AG04449 (cell line): ENCODE measurements at places on chromosomes 7 and 10.

GRCh38 chr7:108211382-108212201, 81.4 kb upstream of the LAMB4 start:
- DNase-seq, result no peak

DNA sequence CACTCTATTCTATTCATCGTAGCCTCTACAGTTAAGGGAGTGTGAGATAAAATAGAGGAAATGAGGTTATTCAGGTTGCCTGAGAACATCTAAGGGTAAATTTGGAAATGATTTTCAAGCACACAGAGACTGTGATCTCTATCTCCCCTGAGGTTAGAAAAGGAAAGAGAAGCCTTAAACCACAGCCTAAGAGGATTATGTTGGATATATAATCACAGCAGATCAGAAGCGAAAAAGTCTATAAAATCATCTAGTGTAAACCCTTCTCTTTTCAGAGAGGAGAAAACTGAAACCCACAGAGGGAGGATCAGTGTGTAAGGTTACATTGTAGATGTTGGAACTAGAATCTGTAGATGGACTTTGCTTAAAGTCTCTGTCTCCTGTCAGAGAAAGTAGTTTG, 90.6 kb upstream of the SEMA3E start:
- no peak for DNase-seq

GRCh38 chr7:115631782-115632181, 398.8 kb downstream of the TFEC start:
- DNase-seq, result no peak

DNA sequence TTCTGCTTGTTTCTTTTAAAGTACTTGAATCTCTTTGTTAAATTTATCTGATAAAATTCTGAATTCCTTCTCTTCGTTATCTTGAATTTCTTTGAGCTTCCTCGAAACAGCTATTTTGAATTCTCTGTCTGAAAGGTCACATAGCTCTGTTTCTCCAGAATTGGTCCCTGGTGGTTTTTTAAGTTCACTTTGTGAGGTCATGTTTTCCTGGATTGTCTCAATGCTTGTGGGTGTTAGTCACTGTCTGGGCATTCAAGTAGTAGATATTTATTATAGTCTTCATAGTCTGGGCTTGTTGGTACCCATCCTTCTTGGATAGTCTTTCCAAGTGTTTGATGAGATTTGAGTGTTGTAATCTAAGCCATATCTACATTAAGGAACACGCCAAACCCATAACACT, 1060.6 kb downstream of the LRMDA start:
- peak; percentile 56 for DNase-seq

- DNase-seq, result no peak
Observed at GRCh38 chr10:75028748-75029147, 82.7 kb upstream of the SAMD8 start.

GRCh38 chr10:76353237-76353851, 921.9 kb downstream of the LRMDA start:
- DNase-seq, result no peak

- no peak for DNase-seq
Observed at GRCh38 chr10:25698638-25699037, 235.4 kb upstream of the MYO3A start.

GRCh38 chr7:44561962-44562621, 11.6 kb downstream of the DDX56 start:
- DNase-seq, result no peak

DNA sequence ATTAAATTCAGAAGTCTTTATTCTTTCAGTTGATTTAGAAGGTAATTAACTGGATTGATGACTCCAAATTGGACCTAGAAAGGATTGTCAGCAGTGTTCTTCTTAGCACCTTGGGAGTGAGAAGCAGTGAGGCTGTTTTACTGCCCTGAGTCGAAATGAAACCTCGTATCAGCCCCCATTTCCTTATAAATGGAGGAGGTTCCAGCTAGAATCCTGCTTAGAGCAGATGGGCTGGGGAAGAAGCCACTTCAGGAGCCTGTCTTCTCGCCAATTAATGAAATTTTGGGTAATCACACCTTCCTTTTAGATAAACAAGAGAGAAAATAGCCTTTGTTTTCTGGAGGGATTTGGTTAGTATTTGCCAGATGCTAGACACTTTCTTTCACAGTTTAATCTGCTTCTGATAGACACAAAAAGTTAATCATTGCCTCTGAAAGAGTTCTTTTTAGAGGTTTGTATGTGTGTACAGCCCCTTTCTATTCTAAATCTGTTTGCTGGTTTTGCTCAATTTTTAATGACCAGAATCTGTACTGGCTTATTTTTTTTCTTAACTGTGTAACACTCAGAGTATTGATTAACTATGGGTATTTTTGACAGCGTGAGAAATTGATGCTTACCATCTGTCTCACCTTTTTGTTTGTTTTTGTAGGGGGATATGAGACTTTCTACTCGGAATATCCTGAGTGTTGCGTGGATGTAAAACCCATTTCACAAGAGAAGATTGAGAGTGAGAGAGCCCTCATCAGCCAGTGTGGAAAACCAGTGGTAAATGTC, 4.6 kb downstream of the DUSP5 start:
- DNase-seq, result no peak

- DNase-seq, result no peak
Observed at GRCh38 chr7:114502454-114503254, 88.0 kb downstream of the FOXP2 start.

GRCh38 chr7:7183838-7184463, 1.6 kb downstream of the C1GALT1 start:
- no peak for DNase-seq

GRCh38 chr7:22954251-22954650, 59.7 kb downstream of the HYCC1 start:
- DNase-seq, result no peak

DNA sequence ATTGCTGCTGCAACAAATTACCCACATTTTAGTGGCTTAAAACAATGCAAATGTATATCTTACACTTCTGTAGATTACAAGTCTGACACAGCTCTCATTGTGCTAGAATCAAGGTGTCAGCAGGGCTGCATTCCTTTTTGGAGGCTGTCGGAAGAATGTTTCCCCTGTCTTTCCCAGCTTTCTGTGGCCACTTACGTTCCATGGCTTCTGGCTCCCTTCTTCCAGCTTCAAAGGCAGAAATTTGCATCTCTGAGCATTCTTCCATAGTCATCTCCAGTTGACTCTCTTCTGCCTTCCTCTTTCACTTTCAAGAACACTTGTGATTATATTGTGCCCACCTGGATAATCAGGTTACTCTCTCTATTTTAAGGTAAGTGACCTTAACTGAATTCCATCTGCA, 125.3 kb downstream of the GPR158 start:
- DNase-seq, result no peak

DNA sequence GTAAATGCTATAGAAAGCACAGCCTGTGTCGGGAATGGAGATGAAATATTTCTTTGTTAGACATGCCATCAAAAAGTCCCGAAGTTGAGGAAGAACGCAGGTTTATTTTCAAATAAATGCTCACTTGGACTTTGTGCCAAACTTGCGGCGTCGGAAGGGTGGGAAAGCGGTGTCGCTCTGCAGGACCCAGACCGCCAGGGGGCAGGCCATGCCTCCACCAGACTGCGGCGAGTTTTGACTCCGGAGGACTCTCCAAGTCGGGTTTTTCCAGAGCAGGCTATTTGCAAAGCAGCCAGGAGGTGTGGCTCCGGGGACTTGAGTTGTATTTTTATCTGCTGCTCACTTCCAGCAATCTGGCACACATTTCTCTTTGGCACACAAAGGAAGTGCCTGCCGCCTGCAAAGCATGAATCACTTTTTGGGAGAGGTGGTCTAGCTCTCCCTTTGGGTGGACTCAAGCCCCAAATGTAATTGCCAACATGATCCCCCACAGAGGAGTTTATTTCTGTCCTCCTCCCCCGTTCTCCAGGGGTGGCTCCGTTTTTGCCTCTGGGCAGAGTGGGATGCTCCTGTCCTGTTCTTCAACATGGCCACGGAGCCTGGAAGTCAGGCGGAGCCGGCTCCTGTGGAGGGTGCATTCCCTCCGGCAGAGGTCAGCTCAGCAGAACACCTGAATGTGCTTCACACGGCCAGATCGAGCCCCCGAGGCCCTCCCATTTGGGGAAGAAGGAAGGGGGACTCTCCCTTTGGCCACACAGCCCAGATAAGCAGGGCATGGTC, 82.3 kb upstream of the GPR26 start:
- peak; percentile 36 for DNase-seq

- no peak for DNase-seq
Observed at GRCh38 chr10:96720422-96721206, at the start of gene PIK3AP1. Gene PIK3AP1 (minus strand): TSS chr10:96720514. CDS start chr10:96720394, 120 bp downstream.

- no peak for DNase-seq
Observed at GRCh38 chr10:105681051-105681450, 1040.0 kb downstream of the SORCS3 start.

DNA sequence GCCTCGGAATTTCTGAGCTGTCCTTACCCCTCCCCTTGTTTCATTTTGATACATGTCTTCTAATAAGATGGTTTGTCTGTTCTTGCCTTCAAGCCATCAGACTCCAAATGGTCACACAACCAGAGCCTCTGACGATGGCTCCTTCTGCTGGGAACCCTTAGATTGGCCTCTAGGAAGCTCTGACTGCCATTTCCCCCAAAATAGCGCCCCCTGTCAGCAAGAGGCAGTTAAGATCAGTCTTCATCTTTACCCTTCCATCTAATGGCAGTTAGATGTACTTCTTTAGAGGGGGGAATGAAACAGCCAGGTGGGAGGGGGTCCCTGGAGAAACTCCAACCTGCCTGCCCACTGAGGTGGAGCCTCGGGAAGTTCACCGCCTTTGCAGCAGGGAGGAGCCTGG, 85.8 kb upstream of the GPR22 start:
- no peak for DNase-seq

DNA sequence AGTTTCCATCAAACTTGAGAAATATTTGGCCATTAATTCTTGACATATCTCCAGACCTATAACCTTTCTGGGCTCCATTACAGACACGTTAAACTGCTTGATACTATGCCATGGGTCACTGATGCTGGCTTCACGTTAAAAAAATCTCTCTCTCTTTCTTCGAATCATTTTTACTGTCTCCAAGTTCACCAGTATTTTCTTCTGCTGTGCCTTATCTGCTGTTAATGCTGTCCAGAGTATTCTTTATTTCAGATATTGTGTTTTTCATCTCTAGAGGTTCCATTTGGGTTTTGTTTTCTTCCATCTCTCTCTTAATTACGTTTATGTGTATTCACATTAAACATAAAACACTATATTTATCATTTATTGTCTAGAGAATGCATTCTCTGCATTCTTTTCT, 12.8 kb upstream of the PRPF18 start:
- no peak for DNase-seq

DNA sequence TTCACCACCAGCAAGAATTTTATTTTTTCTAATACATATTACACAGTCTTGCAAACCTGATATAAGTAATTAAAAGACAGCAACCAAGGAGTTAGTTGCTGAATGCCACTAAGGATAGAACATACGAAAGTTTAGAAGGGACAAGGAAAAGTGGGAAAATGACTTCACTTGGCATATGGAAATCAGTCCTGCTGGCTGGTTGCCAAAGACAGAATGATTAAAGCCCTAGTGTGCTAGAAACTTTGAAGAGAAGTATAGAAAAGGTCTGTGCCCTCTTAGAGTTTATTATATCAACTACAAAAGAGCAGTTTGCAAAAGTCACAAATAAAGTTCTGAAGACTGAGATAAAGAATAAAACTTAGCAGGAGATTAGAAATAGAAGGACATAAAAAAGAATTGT, 5.8 kb upstream of the YAE1 start:
- no peak for DNase-seq

DNA sequence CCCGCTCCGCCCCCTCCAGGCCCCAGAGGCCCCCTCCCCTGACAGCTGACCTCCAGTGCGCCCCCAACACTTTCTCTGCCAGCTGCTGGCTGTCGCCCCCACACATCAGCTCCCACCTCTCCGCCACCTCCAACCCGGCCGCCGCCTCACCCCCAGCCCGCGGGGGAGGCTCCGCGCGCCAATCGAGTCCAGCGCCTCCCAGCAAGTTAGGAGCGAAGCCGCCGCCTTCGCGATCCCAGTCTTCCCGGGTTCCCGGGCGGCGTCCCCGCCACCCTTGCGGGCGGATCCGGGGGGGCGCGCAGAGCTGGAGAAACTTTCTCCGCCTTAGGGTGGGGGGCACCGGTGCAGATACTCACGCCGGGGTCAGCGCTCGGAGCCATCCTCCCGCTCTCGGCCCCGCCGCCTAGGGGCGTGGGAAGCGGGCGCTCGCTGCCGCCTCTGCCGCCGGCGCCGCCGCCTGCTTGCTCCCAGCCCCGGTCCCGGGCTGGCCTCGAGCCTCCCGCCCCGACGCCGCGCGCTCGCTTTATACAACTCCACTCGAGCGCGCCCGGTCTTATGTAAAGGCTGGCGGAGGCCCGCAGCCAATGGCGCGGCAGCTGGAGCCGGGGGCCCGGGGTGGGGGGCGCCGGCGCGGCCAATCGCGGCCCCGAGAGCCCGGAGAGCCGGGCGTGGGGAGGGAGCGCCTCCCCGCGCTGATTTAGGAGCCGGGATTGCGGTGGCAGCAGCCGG, at the start of gene CRTAC1:
Gene CRTAC1 (minus strand): TSS at position 529 of the 729 bp plus-strand sequence. CDS start 149 bp downstream, at position 380.
- DNase-seq, result no peak

DNA sequence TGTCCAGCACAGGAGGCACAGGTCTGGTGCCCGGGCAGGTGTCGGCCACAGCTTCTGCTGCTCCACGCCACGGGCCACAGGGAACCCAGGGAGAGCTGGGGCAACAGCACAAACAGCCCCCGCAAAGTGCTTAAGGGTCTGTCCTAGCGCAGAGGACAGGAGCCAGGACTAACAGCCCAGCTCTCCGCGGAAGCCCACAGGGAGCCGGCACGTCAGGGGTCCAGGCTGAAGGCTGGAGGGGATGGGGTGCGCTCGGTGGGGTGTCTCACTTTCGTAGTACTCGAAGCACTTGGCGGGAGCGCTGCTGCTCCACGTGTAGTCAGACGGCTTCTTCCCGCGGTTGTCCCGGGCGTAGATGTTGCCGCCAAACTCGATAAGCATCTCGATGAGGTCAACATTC, 24.9 kb downstream of the ASB13 start:
- DNase-seq, result no peak

DNA sequence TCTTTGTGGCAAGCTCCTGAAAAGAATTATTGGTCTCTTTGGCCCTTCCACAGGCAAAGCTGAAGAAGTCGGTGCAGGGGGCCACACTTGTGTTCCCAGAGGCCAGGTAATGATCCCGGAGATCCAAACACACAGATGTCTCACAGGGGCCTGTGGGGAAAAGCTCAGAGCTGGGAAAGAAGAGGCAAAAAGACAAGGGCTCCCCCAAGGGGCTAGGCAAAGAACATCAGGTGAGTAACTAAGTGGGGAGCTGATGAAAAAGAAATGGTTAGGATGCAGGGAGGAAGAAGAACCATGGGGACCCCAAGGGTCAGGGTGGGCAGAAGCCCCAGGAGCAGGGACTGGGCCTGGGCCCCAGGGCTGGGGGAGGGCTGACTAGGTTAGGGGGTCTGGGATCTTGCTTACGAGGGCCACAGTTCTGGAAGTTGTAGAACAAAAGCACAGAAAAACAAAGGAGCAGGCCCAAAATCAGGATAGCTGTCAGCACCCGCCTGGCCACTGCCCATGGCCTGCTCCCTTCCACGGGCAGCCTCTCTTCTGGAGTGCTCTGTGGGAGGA, 1.1 kb downstream of the KEL start:
- no peak for DNase-seq

DNA sequence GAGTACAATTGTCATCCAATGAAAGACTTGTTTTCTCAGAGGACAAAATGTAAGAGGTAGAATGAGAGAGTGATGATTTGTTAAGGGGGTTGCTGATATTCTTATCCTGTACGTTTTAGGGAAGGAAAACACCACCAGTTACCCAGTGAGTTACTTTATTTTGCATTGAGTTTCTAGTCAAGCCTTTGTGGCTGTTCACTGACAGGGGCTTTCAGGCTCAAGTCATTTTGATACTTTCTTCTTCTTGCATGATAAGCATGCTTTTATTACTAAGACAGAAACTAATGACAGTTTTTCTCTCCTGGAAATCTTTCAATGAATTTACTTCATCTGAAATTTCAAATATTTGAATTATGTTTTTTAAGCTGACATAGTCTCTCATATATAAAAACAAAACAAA, 710.2 kb upstream of the POM121L12 start:
- no peak for DNase-seq
